ENCODE measurements at places on chromosomes 11 and 22. TPM values are rescaled to one million over a fixed set of nuclear protein-coding genes. Genes with fewer than 3 reads are reported as not detected.

DNA sequence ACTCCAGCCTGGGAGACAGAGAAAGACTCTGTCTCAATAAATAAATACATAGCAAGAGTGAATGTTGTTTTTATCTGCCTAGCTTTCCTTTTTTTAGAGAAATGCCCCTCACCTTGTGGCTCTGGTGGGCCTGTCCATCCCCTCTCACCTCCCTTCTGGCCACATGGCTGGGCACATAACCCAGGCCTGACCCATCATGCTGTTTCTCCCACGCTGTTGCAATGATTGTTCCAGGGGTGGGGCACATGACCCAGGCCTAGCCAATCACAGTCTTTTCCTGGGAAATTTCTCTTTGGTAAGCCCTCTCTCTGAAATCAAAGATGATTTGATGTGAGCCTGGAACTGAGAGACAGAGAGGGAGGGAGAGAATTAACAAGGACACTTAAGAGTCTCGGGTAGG, 5.5 kb upstream of the CYTH4 start:
- H3K36me3 ChIP-seq = no peaks in the 10 kb centered on the region
- peaks cover 51% of the 10 kb centered on the region for H3K4me1 ChIP-seq
- no peaks in the 10 kb centered on the region for H3K27me3 ChIP-seq
- H3K4me3 ChIP-seq = no peak overlapping the region
- H3K27ac ChIP-seq = no peak overlapping the region
- no peak for DNase-seq

DNA sequence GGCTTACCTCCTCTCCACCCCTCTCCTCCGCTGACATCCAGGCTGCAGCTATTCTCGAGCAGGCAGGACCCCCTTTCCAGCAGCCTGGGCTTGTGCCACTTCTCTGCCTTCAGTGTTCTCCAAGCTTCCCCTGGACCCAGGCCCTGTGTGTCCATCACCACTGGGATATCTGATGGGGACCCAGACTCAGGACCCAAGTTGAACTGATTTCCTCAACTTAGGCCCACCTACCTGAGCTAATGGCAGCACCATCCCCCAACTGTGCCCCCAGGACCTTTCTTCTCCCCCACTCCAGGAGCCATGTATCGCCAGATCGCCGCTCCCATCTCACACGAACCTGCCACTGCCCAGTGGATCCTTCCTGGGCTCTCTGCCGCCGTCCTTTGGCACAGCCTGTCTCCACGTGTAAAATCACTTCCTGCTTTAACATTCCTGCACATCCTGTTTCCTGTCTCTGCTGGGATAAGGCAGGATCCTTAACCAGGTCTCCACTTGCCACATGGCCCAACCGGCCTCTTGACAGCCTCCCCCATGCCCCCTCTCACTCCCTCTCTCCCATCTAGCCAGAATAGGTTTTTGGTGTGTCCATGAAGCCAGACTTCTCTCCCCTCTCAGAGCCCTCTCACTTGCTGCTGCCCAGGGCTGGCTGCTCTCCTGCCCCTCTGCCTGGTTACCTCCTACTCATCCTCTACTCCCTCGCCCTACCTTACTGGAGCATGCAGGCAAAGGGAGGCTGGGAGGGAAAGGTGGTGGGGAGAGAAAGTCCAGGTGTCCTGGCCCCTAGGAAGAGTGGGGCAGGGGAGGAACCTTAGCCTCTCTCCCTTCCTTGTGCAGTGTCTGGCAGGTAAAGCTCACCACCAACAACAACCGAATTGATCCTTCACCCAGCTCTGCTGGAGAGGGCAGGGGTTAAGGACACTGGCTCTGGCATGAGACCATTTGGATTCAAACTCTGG, 9.4 kb downstream of the SPATA19 start:
- H3K4me3 ChIP-seq = no peak overlapping the region
- H3K27ac ChIP-seq = no peak overlapping the region
- peaks cover 3% of the 10 kb centered on the region for H3K4me1 ChIP-seq
- DNase-seq = no peak
- H3K27me3 ChIP-seq = no peaks in the 10 kb centered on the region

DNA sequence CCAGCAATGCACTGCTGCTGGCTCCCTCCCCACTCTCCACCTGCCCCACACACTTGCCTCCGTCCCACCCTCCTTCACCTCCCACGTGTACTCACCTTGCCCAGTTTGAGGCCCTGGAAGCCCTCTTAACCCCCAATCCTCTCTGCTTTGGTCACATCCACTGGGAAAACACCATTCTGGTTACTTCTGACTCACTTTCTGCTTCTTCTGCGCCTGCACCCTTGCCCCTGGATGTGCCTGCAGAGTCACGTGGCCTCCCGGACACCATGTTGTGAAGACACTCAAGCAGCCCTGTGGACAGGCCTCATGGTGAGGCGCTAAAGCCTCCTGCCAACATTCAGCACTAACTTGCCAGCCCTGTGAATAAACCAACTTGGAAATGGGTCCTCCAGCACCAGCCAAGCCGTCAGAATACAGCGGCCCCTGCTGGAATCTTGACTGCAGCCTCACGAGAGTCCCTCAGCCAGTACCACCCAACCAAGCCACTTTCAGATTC, 2.6 kb upstream of the NAALADL1 start:
- H3K4me1 ChIP-seq = peaks cover 19% of the 10 kb centered on the region
- no peaks in the 10 kb centered on the region for H3K27me3 ChIP-seq
- DNase-seq = no peak
- H3K27ac ChIP-seq = no peak overlapping the region
- no peak overlapping the region for H3K4me3 ChIP-seq

- H3K27ac ChIP-seq = no peak overlapping the region
- no peaks in the 10 kb centered on the region for H3K4me1 ChIP-seq
- H3K27me3 ChIP-seq = peaks cover 19% of the 10 kb centered on the region
- H3K4me3 ChIP-seq = no peak overlapping the region
Observed at GRCh38 chr22:35703861-35704584, 13.6 kb upstream of the APOL5 start.

- H3K4me1 ChIP-seq = peaks cover 17% of the 10 kb centered on the region
- no peak for DNase-seq
- H3K4me3 ChIP-seq = no peak overlapping the region
- H3K36me3 ChIP-seq = no peaks in the 10 kb centered on the region
- H3K27ac ChIP-seq = no peak overlapping the region
Observed at GRCh38 chr22:35315855-35316745, 16.4 kb downstream of the TOM1 start.

DNA sequence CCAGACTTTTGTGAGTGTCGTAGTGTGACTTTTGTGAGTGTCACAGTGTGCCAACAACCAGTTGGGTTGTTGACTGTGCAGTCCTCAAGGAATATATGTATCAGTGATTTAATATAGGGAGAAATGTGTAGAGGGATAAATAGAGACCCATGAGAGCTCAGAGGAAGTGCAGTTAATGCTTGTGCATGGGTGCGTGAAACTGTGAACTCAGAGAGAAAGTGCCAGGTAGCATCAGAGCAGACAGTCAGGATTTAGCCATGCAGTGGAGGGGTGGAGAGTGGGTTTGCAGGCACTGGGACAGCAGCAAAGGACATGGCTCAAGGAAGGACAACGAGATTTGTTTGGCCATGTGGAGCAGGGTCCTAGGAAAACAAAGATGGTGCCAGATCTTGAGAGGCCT, 33.6 kb downstream of the YWHAH start:
- no peaks in the 10 kb centered on the region for H3K36me3 ChIP-seq
- no peaks in the 10 kb centered on the region for H3K27me3 ChIP-seq
- no peak overlapping the region for H3K27ac ChIP-seq
- DNase-seq = no peak
- H3K4me3 ChIP-seq = no peak overlapping the region

DNA sequence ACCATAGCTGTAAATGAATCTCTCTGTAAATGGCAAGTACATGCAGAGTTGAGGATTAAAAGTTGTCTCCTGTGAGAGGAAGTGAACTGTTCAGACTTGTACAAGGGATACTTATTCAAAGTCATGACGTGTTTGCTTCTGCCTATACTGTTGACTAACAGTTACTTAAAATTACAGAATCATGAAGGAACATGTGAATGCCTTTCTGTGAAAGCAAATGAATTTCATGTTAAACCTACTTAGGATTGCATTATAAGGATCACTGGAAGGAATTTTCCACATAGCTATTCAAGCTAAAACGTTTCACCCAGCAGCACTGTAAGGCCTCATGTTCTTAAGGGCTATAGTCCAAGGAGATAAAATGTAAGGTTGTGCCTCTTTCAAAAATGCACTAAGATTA, 93.4 kb upstream of the BIRC3 start:
- no peak for DNase-seq
- H3K4me1 ChIP-seq = no peaks in the 10 kb centered on the region
- no peak overlapping the region for H3K27ac ChIP-seq
- peaks cover 41% of the 10 kb centered on the region for H3K27me3 ChIP-seq
- H3K36me3 ChIP-seq = no peaks in the 10 kb centered on the region

GRCh38 chr11:5246772-5247471, 2.7 kb downstream of the HBG1 start:
- no peaks in the 10 kb centered on the region for H3K36me3 ChIP-seq
- H3K27ac ChIP-seq = no peak overlapping the region
- H3K4me1 ChIP-seq = no peaks in the 10 kb centered on the region
- no peak for DNase-seq

- peaks cover 14% of the 10 kb centered on the region for H3K36me3 ChIP-seq
- peaks cover 4% of the 10 kb centered on the region for H3K4me1 ChIP-seq
Observed at GRCh38 chr22:25689631-25690030, 52.4 kb upstream of the MYO18B start.

DNA sequence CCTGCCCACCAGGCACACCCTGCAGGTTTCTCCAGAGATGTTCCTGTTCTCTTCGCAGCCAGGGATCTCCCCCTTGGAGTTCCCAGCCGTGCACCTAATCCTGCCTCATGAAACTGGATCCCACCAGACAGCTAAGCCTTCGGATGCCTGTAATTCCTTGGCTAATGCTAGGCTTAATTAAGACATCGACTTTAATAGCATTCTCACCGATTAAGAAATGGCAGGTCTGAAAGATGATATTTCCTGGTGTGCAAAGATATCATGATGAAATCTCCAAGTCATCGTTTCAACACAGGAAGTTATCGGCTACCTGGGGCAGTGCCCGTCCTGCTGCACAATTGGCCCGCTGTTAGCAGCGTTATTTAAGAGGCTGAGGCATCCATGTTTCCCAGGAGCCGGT, 41.5 kb upstream of the CCND1 start:
- DNase-seq = no peak
- H3K4me1 ChIP-seq = no peaks in the 10 kb centered on the region

DNA sequence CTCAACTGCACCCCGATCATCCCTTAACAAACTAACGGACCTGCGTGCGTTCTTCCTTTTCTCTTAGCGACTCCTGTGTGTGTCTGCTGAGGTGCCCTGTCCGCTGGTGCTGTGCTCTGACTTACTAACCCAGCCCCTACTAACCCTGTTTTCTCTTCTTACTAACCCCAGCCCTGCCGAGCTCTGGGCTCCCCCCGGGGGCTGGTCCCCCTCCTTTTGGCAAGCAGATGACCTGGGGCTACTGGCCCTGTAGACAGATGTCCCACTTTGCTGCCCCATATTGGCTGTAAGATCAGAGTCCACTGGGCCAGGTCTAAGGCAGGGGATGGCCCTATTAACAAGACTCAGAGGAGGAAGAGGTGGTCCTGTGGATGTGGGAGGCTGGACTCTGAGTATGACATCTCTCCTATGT, 14.7 kb downstream of the MIAT start:
- no peak for DNase-seq
- H3K4me3 ChIP-seq = peak overlapping the region; percentile 98
- H3K4me1 ChIP-seq = peaks cover 61% of the 10 kb centered on the region
- H3K27ac ChIP-seq = peak overlapping the region; percentile 99
- no peaks in the 10 kb centered on the region for H3K36me3 ChIP-seq
- no peaks in the 10 kb centered on the region for H3K27me3 ChIP-seq

GRCh38 chr11:130710497-130711012, 205.7 kb downstream of the SNX19 start:
- no peaks in the 10 kb centered on the region for H3K4me1 ChIP-seq

GRCh38 chr11:66020618-66021357, 5.5 kb downstream of the CATSPER1 start:
- H3K4me1 ChIP-seq = peaks cover 17% of the 10 kb centered on the region
- no peaks in the 10 kb centered on the region for H3K36me3 ChIP-seq
- no peak overlapping the region for H3K4me3 ChIP-seq

DNA sequence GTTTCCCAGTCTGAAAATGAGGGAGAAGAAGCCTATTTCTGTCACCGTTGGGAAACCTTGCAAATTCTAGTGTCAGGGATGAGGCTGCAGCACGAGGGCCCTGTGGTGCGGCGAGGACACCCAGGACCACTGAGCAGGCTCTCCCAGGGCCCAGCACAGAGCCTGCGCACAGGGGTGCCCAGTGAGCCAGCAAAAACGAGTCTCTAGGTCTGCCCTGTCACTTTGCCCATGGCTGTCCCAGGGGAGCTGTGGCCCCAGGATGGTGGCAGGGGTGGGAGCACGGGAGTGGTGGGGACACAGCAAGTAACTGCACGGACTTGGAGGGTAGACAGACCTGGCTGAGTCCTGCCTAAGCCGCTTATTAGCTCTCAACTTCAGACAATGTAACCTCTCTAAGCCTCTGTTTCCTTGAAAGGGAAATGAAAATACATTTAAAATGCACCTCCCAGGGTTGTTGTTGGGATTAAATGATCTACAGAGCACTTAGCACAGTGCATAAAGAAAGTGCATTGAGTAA, 44.2 kb downstream of the DSCAML1 start:
- no peak for DNase-seq
- H3K27ac ChIP-seq = no peak overlapping the region
- H3K27me3 ChIP-seq = no peaks in the 10 kb centered on the region
- no peak overlapping the region for H3K4me3 ChIP-seq
- H3K36me3 ChIP-seq = no peaks in the 10 kb centered on the region
- H3K4me1 ChIP-seq = no peaks in the 10 kb centered on the region

- peaks cover 48% of the 10 kb centered on the region for H3K4me1 ChIP-seq
- peaks cover 5% of the 10 kb centered on the region for H3K36me3 ChIP-seq
- no peak overlapping the region for H3K27ac ChIP-seq
- DNase-seq = no peak
- no peak overlapping the region for H3K4me3 ChIP-seq
Observed at GRCh38 chr22:25453557-25453956, 110.9 kb upstream of the GRK3 start.

FGF3 gene
- polyA plus RNA-seq = not detected

CHRM4 gene
- 0.94 TPM for polyA plus RNA-seq
